Left hindlimb (tissue), 1 donor: ENCODE measurements at places on chromosomes 12 and 14.

GRCh38 chr12:93777254-93777653 is 100.1 kb downstream of the CRADD start:
- DNase-seq: no peak

DNA sequence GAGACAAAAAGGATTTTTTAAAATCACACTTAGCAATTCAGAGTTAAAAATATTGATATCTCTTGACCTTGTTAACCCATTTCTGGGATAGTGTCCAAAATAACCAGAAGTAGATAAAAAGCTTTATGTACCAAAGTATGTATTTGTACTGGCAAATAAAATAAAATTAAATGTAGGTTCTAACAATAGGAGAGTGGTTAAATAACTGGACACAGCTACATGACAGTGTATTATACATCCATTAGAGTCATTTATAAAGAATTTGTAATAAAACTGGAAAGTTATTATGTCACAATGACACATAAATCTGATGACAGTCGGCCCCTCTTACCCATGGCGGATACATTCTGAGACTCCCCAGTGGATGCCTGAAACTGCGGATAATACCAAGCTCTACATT is 34.0 kb downstream of the BMAL2 start:
- DNase-seq: no peak

DNA sequence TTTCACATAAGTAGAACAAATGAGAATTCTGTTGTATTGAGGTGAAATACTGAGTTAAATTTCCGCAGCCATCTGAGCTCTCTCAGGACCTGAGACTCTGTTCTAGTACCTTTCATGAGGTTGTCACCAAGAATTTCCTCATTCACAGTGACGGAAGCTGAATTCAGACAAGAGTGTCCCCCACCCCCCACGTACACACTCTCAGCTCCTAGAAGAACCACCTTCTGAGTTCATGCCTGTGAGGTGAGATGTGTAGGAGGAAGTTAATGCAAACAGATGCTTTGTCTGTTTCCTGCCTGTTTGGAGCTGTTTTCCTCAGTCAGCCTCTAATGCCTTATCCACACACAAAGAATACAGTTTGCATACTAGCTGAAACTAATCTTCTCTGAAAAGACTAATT is 18.2 kb downstream of the BICDL1 start:
- DNase-seq: no peak

DNA sequence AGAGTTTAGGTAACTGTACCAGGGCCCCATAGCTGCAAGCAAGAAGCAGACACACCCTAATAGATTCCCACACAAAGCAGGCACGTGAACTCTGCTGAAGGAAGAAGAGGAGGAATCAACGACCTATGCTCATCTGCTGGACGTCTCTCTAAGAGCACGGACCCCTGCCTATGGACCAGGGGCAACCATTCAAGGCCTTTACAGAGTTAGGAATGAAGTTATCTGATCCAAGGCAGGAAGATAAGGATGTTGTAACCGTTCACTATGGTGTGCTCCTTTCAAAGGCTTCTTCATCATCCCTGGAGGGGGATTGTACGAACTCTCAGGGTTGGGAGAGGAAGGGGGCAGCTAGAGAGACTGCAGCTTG is 141.6 kb upstream of the PARP11 start:
- no peak for DNase-seq

DNA sequence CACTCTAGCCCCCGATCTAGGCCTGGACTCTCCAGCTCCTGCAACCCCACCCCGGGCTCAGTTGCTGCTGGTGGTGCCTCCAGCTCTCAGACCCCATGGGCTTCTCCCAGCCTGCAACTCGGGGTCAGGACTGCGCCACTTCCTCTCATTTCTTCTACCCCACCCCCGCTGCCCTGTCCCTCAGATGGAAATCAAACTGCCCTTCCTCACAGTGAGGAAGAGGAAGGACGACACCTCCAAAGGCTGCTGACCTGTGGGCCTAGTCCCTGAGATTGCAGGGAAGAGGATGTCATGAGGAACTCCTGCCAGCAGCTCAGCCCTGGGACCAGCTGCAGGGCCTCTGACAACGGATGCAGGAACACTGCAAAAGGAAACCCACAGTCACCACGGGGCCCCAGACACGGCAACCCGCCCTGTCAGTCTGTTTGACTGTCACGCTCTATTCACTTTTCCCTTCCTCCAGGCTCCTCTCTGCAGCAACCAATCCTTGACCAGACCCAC is 29.3 kb upstream of the PNMA1 start:
- DNase-seq: peak; percentile 53

- DNase-seq: no peak
These were observed 36.1 kb upstream of the PRICKLE1 start for GRCh38 chr12:42625611-42626010.

DNA sequence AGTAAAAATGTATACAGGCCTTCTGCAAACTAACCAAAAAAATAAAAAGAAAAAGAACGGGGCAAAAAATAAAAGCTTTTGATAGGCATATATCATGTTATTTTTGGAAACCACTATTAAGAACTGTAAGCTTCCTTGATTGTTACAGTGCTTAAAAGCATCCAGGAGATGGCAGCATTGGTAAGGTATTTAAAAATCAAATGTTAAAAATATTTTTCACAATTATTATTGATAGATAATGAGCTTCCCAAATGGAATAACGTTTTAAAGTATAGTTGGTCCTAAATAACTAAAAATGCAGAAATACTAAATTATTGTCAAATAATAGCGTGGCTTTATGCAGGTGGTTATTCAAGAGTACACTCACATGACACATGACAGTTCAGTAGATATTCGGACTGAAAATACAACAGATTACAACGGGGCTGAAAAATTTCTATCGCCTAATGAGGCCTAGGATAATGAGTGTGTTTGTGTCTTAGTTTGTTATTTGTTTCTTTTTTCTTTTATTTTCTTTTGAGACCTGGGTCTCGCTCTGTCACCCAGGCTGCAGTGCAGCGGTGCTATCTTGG is 127.2 kb upstream of the ATF7IP start:
- no peak for DNase-seq

DNA sequence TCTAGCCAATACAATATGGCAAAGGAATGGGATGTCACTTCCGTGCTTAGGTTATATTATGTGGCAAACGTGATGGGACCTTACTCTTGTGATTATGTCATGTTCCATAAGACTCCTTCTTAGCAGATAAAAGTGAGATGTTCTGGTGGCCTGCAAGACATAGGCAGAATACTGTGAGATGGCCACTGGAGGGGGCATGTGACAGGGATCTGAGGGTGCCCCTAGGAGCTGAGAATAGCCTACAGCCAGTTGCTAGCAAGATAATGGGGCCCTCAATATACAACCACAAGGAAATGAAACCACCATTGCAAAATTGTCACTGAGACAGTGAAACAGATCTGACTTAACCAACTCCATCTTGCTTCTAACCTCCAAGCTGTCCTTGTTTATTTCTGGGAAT is 151.4 kb upstream of the SSTR1 start:
- DNase-seq: no peak

- no peak for DNase-seq
These were observed 49.0 kb downstream of the LIMA1 start for GRCh38 chr12:50234347-50234746.

DNA sequence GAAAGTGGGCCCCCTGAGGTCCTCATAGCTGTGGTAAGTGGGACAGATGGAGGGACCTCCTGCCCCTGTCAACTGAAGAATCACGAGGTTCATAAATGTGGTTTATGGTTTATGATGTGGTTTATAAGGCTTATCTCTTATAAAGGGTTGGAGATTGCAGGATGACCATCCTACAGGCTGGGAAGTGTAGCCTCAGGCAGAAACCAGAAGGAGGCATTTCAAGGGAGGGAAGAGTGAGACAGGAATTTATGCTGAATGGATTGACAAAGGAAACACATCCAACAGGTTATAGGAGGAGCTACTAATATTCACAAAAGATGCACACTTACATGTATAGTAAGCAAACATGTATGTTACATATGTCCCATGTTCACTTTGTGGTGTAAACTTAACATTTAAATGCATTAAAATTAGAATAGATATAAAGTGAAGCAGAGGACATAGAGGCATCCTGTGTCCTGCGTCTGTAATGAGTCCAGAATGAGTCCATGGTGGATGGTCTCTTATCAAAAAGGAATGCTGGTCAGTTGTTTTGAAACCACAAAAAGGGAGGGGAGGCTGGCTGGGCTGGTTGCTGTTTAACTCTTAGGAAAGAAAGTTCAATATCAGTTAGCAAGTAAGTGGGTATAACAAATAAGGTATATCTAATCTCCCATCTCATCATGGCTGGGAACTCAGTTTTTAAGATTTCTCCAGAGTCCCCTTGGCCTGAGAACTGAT is 149.0 kb upstream of the RMST start:
- no peak for DNase-seq

- DNase-seq: no peak
These were observed 162.1 kb downstream of the TMTC2 start for GRCh38 chr12:82848845-82849244.

GRCh38 chr14:24993631-24994030 is 56.3 kb downstream of the STXBP6 start:
- DNase-seq: no peak

DNA sequence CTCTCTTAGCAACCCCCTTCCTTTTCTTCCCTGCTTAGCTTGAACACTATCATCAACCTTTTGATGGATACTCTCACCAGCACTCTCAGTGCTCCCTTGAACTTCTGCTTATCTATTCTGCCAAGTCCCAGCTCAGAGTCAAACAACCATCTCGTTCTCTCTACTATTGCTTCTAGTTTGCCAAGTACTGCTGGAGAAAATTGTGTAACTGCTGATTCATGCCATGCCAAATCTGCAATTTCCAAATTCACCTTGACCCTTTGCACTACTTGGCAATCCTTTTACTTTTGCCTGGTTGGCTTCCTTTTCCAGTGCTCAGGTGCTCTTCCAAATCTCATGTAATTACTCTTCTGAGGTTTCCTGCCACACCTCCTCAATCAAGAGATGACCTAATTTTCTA is 2.8 kb upstream of the CCDC196 start:
- DNase-seq: no peak

- DNase-seq: no peak
These were observed 18.0 kb upstream of the CATSPERB start for GRCh38 chr14:91749868-91750267.

DNA sequence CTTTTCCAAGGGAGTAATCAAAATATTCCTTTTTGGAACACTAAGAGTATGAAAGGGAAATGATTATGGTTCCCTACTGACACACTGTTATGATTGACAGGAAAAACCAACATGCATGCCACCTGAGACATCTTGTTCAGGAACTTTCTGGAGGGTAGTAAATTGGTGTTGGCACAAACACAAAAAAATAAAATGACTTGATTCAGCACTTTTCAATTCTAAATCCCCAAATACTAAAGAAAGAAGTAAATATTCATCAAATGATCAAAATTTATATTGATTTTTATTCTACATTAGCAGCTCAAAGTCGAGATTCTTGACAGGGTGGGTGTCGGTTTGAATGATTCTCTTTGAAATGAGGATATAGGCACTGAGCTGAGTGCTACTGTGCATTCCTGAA is 271.4 kb upstream of the NPAS3 start:
- no peak for DNase-seq

DNA sequence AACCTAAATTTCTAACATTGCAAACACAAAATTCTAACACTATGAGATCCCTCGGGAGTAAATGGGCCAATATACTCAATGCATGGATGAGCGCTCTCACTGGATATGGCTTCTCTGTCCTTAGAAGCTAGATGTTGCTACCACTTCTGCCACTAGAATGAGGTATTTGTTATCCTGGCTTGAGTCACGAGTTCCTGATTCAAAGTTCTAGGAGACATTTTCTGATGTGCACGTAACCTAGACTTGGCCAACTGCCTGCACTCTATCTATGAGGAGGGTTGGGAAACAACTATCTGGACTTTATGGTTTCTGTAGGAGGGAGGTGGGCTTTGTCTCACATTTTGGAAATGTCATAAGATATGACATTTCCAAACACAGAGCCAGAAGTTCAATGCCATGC is 37.6 kb downstream of the FERMT2 start:
- no peak for DNase-seq

DNA sequence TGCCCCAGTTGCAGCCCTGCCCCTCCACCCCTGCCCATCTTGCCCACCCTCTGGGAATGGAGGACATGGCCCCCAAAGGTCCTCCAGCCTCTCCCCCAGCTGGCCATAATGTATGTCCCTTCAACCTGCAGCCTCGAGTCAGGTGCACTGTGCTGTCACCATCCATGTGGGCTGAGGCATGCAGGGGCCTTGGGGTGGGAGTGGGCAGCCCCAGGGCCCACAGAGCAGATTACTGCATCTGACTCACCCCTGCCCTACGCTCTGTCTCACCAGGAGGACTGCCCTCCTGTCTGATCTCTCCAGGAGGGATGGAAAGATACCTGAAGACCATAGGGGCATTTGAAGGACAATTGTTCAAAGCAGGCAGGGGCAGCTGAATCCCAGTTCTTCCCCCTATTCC is 13.3 kb downstream of the SYNDIG1L start:
- DNase-seq: no peak

- no peak for DNase-seq
These were observed 45.5 kb upstream of the FAR2 start for GRCh38 chr12:29103539-29103974.

DNA sequence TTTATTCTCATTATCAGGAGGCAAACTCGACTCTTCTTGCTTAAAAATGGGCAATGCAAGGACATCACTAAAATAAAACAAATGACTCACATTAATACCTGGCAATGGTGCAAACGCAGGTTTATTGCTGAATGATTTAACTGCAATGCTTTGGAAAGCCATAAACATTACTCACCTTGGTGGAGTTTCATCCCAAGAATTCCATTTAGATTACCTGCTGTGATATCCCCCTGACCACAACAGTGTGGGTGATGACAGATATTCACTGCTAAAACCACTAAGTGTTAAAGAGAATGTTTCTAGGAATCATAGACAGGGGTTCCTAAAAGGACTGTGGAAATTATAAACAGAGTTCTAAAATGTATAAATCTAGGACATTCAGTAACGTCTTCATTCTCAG is 35.3 kb upstream of the CSRNP2 start:
- DNase-seq: no peak

DNA sequence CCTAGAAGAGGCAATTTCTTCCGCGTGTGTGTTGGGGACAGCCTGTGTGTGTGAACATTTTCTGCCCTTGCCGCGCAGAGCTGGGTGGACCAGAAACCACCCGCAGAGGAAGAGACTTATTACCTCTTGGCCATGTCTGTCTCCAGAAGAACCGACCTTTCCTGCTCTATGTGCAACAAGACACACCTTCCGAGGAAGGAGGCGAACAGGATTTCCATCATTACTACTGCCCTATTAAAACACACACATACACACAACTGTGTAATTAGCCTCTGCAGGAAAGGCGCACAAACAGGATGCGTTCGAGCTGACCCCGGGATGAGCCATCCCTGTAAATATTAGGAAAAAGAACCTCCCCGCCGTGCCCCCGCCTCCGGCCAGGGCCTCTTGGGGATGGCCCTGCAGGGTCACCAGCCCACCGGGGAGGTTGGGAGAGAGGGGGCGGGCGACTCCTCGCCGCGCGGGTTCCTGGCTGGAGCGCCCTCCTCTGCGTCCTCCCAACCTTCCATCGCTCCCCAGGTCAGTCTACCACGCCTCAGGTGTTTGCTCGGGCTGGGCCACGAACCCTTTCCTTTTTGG is 484 bp upstream of the PRKCH start:
- no peak for DNase-seq

DNA sequence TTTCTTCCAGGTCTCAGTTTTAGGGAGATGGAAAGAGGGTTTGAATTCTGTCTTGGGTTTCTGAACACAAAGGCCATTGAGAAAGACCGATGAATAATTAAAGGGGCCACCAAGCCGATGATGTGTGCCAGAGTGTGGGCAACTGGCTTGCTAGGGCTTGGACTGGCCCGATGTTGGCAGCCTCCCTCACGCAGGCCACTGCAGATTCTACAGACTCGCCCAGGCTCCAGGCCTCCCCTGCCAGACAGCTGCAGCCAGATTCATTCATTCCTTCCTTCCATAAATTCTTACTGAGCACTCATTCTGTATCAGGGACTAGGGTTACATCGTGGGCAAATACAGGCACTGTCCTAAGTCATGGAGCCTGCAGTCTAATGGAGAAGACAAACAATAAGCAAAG is 34.9 kb downstream of the ACTN1 start:
- no peak for DNase-seq
